ENCODE measurements at places on chromosomes 16 and 17.
A peak's percentile ranks its signal among the peaks of the same experiment; 100 is the strongest.

DNA sequence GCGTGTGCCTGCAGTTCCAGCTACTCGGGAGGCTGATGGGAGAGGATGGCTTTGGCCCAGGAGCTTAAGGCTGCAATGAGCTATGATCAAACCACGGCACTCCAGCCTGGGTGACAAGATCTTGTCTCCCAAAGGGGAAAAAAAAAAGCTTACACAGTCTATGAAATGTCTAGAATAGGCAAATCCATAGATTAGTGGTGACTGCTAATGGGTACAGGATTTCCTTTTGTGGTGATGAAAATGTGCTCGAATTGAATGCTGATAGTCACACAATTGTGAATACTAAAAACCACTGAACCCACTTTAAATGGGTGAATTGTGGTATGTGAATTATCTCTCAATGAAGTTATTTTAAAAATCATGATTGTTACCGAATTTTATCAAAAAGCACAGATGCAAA, 14.9 kb downstream of the USP7 start:
- DNase-seq, result no peak

GRCh38 chr17:77881545-77881944, 77.0 kb upstream of the TNRC6C start:
- peak; percentile 48 for DNase-seq

DNA sequence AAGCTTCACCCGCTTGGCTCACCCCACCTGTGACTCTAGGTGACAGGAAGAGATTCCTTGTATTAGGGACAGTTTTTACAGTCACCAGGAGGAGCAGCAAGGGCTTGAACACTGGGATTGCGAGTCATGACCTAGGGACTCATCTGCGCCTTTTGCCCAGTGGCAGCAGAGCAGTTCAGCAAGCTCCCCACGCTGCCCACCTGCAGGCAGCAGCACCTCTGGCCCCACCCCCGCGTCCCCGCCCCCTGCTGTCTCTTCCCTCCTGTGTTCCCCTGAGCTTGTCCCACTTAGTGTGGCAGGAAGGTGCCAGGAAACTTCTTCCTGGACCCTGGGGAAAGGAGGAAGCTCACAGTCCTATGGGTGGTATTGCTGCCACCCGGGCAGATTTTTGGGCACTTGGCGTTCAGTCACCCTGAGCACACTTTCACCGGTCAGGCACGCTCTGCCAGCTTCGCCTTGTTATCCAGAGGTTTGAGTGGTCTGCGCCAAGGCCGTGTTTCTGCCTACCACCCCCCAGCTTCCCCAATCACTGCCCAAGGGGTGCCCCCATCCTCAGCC, 8.7 kb downstream of the MMP15 start:
- DNase-seq, result no peak

GRCh38 chr16:85220125-85220839, 108.0 kb upstream of the CIBAR2 start:
- no peak for DNase-seq

- no peak for DNase-seq
Measured at GRCh38 chr17:19718613-19719354, 2.4 kb upstream of the SLC47A2 start.

GRCh38 chr17:56812901-56813388, 20.8 kb downstream of the C17orf67 start:
- DNase-seq, result no peak

GRCh38 chr16:85269165-85269564, 156.9 kb upstream of the CIBAR2 start:
- DNase-seq, result no peak

GRCh38 chr16:27980919-27981700, 82.4 kb downstream of the GSG1L start:
- DNase-seq, result no peak

Data from H54 (cell line).